CD4-positive, alpha-beta T cell treated with Interleukin-4 for 1 hour (primary cell): ENCODE measurements at places on chromosomes 11 and 22.

- DNase-seq = no peak
Observed at GRCh38 chr11:71400216-71400615, 48.0 kb downstream of the DHCR7 start.

- DNase-seq = no peak
Observed at GRCh38 chr22:45696227-45696626, 24.6 kb downstream of the ATXN10 start.

DNA sequence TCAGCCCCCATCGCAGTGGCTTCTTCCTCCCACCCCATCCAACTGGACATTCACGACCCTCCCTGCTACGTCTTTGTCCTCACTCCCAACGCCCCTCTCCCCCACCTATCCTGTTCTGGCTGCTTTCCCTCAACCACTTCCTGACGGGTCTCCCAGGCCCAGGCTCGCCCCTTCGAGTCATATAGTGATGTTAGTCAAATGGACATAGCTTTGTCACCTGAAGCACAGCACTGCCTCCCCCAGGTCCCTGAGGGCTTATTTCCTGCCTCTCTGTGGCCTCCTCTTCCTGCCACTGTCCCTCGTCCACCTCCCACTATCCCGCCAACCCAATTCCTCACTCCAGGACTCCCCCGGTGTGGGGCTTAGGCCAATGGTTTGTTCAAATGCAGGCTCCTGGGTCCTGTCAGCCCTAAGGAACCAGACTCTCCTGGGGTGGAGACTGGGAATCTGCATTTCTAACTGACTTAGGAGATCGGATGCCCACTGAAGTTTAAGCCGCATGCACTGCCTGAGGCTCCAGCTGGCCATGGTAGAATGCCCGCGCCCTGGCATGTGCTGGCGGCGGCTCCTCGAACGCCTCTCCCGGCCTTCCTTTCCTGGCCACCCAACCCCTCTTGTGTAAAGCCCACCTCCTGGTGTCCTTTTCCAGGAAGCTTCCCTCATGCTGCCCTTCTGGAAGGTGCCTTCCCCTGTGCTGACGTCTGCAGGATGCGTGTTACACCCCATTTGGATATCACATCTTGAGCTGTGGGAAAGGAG is 18.3 kb downstream of the SUN2 start:
- DNase-seq = no peak

GRCh38 chr22:17638182-17638431 is 450 bp upstream of the BCL2L13 start:
- no peak for DNase-seq

- DNase-seq = no peak
Observed at GRCh38 chr11:115618428-115618827, 114.2 kb upstream of the CADM1 start.

DNA sequence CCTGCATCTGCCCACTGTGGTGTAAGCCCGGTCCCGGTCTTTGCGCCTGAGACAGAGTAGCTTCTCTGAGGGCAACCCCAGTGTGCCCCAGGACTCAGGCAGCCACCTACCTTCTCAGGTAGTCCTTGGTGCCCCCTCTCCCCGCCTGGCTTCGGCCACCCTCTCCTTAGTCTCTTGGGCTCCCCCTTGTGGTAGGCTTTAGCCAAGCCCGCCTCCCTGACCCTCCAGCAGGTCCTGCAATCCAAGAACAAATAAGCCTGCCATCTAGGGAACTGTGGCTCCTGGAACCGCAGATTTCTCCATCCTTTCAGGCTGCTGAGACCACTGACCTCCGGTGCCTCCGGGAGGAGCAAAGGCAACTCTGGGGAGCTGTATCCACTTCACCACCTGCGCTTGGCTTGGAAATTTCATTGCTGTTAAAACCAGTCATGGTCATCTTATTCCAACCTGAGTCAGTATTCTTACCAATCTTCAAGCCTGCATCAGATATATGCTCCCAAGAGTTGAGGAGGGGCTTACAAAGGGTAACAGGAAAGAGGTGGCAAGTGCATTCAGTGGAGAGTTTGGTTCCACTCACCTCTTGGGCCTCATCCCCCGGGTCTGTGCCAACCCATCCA is 52.8 kb upstream of the TENM4 start:
- no peak for DNase-seq

DNA sequence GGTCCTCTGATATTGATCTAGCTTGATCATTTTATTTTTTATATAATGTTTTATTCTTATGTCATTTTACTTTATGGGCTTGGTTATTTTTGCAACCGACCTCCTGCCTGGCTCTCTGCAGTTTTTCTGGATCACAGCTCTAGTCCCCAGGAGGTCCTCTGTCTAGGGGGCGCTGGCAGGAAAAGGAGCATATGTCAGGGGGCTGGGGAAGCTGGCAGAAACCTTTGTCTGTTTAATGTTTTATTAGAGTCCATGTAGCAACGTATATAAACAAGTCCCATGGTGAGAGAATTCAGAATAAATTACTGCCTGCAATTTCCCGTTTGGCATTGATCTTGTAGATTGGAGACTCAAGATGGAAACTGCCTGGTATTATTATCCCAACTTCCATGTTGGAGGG is 133.5 kb upstream of the ZBED5 start:
- DNase-seq = no peak

DNA sequence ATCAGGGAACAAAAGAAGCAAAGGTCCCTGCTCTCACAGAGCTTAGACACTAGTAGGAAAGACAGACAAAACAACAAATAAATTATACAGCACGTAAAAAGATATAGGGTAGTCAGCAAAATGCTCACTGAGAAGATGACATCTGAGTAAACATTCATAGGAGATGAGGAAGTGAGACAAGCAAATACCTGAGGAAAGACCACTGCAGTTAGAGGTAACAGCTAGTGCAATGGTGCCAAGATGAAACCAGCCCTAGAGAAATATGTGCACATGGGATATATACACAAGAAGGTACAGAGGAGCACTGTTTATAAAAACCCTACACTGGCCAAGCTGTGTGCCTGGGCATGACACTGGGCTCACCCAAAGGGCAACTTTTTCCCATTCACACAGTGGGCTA is 9.8 kb downstream of the CYP2R1 start:
- no peak for DNase-seq

GRCh38 chr11:8356721-8357504 is 93.2 kb upstream of the LMO1 start:
- no peak for DNase-seq

DNA sequence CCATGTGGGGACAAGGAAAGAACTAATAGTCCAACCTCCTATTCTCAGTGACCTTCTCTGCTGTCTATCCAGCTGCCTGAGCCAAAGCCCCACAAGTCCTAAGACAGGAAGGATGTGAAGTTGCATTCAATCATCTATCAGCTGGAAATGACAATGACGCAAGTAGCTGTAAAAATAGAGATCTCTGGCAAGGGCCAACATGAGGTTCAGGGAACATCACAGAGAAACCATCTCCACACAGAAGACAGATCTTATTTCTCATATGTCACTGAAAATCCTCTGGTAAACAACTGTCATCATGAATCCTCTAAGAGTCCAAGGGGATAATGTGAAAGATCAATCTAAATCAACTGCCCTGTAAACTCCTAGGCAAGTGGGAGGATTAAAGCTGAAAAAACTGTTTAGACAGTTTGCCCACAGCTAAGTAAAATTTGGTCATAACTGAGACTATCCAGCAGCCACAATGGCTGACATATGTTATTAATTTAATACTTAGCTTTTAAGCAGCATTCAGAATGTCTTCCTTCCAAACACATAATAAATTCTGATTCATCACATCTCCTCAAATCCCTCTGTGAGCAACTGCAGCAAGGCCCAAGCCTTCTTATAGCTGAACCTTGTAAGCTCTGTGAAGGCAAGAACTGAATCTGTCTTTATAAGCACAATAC is 52.1 kb downstream of the ALG9 start:
- no peak for DNase-seq

DNA sequence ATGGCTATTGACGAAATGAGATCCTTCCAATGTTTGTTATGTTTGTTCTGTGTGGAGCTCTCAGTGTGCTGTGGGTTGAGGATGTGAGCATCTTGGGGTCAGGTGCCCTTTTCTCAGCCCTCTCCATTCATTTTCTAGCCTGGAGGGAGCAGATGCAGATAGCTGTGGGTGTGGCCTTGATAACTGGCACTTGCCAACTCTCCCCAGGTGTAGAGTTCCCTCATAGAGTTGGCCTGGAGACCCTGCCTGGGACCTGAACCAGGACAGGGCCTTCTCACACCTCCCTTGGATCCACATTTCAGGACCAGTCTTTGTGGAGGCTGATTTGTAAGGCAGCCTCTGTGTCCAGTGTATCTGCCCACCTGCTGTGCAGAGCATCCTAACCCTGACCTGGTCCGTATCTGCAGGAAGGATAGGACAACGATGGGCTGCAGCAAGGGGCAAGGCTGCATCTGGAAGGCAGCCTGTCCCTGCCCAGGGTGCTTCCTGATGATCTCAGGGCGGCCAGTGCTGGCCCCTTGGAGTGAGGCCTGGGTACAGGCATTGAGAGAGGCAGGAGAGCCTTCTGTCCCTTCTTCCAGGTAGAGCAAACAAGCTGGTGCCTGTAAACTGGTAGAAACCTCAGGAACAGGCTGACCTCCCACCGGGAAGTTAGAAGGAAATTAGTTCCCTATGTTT is 245.9 kb downstream of the TBC1D22A start:
- no peak for DNase-seq

- DNase-seq = no peak
Observed at GRCh38 chr11:60840470-60841430, 1.2 kb upstream of the CCDC86 start.
